ENCODE measurements at places on chromosomes 6 and 20.

DNA sequence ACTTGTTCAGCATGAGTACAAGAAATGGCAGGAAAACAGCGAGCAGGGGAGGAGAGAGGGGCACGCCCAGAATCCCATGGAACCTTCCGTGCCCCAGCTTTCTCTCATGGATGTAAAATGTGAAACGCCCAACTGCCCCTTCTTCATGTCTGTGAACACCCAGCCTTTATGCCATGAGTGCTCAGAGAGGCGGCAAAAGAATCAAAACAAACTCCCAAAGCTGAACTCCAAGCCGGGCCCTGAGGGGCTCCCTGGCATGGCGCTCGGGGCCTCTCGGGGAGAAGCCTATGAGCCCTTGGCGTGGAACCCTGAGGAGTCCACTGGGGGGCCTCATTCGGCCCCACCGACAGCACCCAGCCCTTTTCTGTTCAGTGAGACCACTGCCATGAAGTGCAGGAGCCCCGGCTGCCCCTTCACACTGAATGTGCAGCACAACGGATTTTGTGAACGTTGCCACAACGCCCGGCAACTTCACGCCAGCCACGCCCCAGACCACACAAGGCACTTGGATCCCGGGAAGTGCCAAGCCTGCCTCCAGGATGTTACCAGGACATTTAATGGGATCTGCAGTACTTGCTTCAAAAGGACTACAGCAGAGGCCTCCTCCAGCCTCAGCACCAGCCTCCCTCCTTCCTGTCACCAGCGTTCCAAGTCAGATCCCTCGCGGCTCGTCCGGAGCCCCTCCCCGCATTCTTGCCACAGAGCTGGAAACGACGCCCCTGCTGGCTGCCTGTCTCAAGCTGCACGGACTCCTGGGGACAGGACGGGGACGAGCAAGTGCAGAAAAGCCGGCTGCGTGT is 11.6 kb downstream of the TNFAIP3 start:
- DNase-seq = no peak

- no peak for DNase-seq
Measured at GRCh38 chr20:51371720-51372119, 170.8 kb downstream of the NFATC2 start.

- DNase-seq = no peak
Measured at GRCh38 chr20:48294196-48294595, 508.9 kb upstream of the SULF2 start.

- no peak for DNase-seq
Measured at GRCh38 chr6:145275787-145276186, 459.5 kb downstream of the EPM2A start.

DNA sequence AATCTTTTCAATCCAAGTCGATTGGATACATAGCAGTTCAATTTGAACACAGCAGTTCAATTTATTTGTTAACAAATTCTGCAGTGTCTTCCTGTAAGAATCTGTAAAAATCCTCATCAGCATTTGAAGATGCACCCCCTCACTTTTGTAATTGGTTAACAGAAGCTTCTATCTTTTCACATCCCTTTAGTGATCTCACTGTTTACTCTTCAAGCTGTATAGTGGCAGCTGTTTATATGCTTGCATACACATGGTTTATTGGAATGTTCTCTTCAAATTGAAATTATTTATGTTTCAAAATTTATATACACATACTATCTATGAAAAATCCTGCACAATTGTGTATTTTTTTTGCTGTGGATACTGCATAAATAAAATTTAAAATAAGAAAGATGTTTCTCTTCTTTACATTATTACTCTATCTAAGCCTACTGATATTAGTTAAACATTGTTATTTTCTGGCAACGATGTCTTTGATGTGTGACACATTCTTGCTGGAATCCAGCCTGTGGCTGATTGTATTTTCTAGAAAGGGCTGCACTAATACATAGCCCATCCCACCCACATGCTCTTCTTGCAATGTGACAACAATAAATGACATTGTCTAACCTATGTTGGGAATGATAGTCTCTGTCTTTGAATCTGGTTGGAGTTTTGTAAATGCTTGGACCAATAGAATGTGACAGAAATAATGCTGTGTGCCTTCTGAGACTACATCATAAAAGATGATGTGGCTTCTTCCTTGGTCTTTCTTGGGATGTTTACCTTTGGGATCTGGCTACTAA is 573.0 kb downstream of the CD109 start:
- no peak for DNase-seq

DNA sequence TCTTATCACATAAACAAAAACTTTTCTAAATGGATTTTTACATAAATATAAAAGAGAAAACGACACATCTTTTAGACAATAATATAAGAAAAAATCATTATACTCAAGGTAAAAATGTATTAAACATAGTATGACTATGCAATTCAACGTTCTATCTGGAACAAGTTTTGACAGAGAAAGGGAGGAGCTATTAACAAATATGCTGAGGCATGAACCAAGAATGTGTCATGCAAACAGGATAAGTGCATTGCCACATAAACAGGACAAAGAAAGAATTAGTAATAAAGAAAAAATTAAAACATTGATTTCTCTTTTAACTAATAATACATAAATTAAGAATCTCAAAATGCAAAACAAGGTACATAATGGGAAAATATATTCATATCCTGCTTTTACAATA is 1353.4 kb upstream of the GJE1 start:
- no peak for DNase-seq

DNA sequence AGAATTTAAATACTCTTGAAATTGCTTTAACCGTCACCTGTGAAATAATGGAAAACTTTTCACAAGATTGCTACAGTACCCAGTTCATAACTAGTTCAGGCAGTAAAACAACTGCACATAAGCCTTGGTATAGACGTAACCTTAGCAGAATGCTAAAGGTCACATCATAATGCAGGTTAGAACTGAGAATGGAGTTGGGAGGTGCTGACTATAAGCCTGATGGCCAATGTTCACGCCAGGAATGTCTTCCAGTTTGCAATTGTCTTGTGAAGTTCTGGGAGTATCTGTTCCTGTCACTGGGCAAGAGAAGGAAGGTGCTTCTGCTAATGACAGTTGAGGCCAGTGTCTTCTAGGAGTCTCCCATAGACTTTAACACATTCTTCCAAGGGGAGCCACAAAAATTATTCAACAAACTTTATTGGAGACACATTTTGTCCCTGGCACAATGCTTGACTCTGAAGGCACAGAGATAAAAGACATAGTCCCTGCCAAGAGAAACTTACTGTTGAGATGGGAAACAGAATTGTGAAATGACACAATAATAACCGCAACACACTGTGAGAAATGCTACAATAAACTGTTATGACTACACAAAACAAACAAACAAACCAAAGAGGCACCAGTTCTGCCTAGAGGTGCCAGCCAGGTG is 24.6 kb upstream of the CEP162 start:
- DNase-seq = no peak

DNA sequence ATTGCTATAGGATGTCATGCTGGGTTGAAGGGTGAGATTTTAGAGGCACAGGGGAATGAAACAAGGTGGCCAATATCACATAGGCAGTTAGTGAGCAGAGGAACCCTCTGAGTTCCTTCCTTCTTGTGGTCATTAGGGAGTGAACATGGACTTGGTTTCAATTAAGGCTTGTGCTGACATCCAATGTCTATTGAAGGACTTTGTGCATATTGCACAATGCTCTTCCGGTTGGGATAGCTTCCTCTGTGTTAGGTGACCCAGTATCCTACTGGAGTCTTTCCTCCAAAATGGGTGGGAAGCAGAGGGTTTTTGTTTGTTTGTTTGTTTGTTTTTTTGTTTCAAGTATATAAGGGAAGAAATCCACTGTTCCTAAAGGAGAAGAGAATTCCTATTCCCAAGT is 98.5 kb downstream of the HDGFL1 start:
- no peak for DNase-seq

GRCh38 chr20:24376311-24377099 is 92.9 kb upstream of the SYNDIG1 start:
- no peak for DNase-seq

- DNase-seq = peak; percentile 71
Measured at GRCh38 chr6:83884523-83884922, 25.0 kb downstream of the CYB5R4 start.

- DNase-seq = no peak
Measured at GRCh38 chr20:9565910-9566550, 51.6 kb downstream of the LAMP5 start.

DNA sequence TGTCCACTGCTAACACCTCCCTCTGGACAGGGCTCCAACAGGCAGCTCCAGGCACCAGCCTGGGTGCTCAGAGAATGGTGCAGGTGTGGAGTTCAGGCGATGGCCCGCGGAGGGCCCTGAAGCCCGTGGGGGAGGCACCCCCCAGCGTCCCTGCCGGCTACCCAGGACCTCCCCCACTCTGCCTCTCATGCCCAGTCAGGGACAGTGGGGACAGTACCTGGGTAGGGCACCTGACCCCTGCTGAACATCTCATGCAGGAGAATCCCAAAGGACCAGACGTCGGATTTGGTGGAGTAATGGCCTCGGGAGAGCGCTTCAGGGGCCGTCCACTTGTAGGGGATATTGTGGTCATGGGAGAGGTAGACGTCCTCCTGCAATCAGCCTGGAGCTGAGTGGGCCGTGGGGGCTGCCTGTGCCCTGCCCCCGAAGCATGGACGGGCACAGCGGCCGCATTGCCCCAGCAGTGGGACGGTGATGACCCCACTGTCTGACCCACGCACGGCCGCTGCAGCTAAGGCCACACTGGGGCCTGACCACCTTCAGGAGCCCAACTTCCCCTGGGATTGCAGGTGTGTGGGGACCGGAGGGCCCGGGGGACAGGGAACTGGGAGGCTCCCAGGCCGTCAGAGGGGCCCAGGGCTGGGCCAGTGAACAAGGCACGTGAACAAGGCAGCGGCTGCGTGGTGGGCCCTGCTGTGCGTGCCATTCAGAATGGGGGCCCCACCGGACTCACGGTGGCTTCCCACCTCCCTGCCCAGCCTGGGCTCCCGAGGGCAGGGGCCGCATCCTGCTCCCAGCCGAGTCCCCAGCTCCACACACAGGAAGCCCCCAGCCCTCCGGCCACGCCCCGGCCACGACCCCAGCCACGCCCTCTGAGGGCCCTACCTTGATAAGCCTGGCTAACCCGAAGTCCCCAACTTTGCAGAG is 7.1 kb downstream of the PTK6 start:
- DNase-seq = no peak

DNA sequence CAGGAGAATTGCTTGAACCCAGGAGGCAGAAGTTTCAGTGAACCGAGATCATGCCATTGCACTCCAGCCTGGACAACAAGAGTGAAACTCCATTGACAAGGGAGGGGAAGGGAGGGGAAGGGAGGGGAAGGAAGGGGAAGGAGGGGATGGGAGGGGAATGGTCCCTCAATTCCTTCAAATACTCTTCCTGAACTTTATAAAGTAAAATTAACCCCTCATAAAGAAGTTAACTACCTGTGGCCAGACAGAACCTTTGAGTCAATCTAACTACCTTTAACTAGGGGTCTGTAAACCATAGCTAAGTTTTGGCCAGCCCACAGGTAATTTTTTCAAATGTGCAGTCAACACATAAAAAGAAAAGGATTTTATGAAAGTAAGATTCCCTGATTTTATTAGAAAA is 131.0 kb downstream of the ZMYND8 start:
- no peak for DNase-seq

DNA sequence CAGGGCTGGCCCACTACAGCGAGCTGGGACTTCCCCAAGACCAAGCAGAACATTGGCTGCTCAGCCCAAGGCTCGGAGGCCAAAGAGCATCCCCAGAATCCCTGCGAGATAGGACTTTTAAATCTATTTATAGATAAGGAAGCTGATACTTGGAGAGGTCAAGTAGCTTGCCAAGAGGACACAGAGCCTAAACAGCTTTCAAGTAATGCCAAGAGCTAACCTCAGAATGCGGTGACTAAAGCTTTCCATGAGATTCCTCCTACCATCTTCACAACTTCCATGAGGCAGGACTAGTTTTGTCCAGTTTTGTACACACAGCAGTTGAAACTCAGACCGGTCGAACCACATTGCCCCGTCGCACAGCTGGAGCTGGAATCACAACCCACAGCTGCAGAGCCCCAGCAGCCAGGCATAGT is 168.1 kb upstream of the TOP1 start:
- no peak for DNase-seq

- no peak for DNase-seq
Measured at GRCh38 chr6:149846321-149846720, 17.8 kb downstream of the LRP11 start.

DNA sequence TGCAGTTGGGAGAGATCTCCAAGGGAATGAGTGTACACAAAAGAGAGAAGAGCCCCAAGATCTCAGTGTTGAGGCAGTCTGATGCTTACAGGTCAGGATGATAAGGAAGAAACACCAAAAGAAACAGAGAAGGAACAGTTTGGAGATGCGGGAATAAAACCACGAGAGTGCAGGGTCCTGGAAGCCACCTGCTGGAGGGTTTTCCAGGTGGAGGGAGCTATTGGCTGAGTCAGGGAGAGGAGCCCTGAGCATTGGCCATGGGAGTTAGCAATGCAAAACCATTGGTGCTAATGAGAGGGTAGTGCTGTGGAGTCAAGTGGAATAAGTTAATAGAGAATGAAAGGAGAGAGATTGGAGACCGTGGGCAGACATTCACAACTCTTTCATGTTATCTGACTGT is 39.2 kb upstream of the RIN2 start:
- DNase-seq = no peak

DNA sequence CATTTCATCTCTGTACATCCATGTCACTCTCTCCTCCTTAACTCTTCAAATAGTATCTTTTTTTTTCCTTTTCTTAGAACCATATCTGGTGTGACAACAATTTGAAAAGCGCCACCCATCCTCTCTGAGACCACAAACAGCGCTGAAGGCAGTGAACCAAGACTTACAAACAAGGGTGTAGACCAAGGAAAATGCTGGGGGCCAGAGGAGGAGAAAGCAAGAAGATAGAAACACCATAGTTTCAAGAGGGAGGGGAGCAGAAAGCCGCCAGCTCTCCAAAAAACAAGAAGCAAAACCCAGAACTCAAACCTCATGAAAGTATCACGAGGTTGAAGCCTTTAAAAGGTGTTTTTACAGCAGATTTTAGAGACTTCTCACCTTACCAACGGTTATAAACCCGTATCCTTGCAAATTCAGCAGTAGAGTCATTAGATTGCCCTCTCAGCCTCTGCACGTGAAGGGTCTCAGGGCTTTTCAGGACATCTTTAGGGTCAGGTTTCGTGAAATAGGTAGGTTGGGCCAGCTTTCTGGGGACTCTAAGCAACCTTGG is 13.3 kb upstream of the RIPOR2 start:
- no peak for DNase-seq

GRCh38 chr20:19328676-19329075 is 116.2 kb downstream of the SLC24A3 start:
- no peak for DNase-seq

GRCh38 chr6:27575594-27576361 is 102.9 kb upstream of the ZNF184 start:
- no peak for DNase-seq

- no peak for DNase-seq
Measured at GRCh38 chr20:11981366-11981947, 63.8 kb downstream of the BTBD3 start.

DNA sequence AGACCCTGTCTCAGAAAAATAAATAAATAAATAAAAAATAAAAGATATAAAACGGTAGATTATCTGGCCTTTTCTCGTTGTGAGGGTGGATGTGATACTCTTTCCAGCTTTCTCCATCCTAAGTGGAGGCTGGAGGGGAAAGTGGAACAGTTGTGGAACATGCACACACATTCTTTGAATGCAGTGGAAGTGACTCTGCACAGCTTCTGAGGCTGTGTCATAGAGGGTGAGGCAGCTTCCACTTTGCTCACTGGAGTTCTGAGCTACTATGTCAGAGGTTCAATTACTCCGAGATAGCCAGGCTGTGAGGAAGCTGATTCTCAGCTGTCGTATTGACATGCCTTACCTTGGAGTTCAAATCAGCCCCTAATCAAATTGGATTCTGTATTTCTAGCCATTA is 82.2 kb downstream of the CHMP4B start:
- no peak for DNase-seq
